ENCODE measurements at places on chromosomes 4 and X.

GRCh38 chr4:38621028-38621684, 42.8 kb upstream of the KLF3 start:
- no peak for DNase-seq

DNA sequence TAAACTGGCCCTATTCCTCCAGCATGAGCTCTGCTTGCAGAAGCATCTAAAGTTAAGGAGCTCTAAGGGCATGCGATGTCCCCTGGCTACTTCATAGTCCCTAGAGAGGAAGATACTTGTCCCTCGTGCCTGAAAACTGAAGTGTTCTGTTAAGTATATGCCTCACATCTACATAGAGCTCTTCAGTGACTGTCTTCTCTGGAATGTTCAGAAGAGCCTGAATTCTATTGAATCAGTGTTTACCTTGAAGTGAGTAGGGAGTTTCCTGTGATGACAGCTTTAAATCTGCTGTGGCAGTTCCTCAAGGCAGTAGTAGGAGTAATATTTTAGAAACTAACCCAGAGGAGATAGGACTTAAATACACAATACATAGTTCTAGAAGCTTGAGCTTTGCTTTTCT, 111.2 kb downstream of the ZNF518B start:
- DNase-seq = no peak

- DNase-seq = no peak
These were observed 2.3 kb upstream of the UVSSA start for GRCh38 chr4:1344696-1345095.

- DNase-seq = no peak
These were observed 313.9 kb downstream of the FBXW7 start for GRCh38 chr4:152221816-152222516.

GRCh38 chr4:81272671-81273070, 57.6 kb upstream of the PRKG2 start:
- DNase-seq = no peak

GRCh38 chrX:129235903-129236302, 287.4 kb downstream of the SMARCA1 start:
- no peak for DNase-seq

DNA sequence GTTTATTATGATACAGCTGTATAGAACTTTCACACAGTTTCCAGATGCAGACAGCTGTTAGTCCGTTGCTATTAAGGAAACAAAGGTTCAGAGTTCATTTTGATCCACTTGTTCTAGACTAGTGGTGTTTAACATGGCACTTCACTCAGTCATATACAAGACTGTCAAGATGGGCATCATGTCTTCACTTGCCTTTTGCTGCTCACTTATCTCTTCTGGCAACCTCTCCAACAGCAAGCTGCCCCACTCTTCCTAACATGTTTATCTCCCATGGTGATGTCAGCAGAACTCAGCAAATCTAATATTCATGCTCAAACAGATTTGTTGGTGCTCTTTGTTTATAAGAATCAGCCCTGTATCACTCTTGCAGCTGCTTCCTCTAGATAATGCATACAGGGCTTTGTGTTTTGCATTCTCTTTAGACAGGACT, 236.2 kb upstream of the HAND2 start:
- DNase-seq = no peak

- no peak for DNase-seq
These were observed 107.0 kb downstream of the CT47B1 start for GRCh38 chrX:120768681-120769080.

DNA sequence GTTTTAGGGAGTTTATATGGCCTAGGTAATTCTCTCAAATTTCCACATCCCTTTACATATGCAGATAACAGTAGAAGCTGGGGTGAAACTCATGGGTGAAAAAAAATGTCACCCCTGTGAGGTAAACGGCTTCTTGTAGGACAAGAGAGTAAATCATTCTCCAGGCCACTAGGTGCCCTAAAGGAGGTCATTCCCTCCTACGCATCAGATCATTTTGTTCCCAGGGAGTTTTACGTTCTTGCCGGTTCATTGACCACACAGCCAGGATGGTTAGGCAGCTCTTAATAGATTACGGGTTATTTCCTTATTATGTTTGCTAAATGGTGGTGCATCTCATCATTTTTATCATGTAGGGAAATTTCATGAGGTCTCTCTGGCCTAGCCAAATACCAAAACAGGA, 225.8 kb upstream of the NOCT start:
- DNase-seq = no peak

DNA sequence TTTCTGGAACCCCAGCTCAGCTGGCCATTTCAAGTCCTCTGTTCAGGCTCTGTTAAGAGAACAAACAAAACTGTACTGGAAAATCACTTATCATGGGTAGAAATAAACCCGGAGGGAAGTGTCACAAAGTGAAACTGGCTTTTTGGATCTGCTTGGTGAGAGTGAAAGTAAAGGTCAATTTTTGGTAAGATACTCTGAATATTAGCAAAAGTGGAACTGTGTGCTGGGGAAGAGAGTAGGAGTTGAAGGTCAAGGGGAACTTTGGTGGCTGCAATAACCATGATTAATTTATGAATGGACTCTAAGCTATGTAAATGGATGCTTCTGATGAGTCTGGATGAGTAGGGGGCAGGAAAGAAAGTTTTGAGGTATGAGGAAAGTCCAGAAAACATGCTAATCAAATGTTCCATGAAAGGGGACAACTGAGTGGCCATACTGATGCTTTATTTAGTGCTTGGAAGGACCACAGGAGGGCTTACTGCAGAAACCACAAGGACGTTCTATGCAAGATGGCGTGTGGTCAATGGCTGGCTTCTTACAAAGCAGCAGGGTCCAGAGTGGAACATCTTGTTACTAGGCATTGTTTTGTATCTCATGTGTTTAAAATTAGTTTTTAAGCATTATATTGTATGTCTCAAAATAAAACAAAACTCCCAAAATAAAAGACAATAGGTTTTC, 36.8 kb upstream of the TNIP3 start:
- DNase-seq = no peak

DNA sequence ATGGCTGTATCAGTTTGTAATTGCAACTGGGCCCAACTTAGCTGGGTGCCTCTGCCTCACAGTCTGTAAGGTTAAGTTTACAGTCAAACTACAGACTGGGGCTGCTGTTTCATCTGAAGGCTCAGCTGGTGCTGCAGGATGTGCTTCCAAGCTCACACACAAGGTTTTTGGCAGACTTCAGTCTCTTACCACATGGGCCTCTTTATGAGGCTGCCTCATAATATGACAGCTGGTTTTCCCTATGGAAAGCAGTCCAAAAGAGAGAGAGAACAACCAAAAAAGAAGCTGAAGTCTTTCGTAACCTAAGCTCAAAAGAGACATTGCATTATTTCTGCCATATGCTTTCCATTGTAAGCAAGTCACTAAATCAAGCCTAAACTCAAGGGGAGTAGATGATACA, 271.7 kb downstream of the DCTD start:
- DNase-seq = no peak

DNA sequence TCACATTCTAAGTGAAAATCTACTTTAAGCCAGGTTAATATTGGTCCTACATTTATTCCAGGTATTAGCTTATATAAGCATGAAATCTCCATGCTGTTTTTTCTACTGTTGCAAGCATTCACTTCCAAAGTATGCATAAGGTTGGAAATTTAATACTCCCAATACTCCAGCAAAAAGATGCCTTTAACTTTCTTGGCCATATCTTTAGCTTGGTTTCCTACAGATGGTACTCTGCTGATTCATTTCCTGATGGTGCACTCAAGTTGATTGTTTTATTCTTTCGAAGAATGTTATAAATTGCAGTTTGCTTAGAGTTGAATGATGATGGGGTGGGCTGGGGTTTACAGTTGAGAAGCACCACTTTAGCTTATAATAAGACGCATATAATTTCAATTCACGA, 330.2 kb downstream of the PTTG2 start:
- no peak for DNase-seq

DNA sequence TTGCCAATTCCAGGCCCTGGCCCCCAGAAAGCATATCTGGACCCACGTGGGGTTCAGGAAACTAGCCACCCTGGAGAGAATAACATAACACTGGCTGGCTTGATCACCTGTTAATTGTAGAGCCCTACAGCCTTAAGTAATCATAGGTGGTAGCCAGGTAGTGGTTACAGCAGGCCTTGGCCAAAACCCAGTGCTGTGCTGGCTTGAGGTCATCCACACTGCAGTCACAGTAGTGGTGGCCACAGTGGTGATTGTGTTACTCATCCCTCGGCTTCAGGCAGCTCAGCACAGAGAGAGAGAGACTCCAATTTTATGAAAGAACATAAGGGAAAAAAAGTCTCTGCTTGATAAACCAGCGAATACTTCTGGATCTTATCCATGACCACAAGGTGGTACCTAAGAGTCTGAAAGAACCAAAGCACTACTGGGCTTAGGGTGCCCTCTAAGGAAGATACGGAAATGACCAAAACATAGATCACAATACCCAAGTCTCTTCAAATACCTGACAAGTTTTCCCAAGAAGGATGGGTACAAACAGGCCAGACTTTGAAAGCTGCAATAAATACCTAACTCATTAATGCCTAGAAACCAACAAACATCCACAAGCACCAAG, 46.6 kb upstream of the CDX4 start:
- DNase-seq = no peak

DNA sequence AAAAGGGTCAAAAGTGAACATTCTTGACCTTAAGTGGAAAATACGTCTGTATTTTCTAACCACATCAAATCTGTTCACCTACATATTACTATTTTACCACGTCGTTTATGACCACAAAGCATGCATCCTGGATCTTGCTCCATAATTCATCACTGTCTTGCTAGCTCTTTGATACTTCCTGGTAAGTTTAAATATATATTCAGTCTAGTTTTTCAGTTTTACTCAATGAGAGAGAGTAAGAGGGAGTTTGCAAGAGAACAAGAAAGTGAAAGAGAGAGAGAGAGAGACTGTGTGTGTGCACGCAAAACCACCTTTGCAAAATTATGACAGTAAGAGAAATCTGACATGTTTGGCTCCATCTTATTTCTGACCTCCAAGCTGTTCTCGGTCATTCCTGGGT, 173.7 kb upstream of the GALNTL6 start:
- no peak for DNase-seq

DNA sequence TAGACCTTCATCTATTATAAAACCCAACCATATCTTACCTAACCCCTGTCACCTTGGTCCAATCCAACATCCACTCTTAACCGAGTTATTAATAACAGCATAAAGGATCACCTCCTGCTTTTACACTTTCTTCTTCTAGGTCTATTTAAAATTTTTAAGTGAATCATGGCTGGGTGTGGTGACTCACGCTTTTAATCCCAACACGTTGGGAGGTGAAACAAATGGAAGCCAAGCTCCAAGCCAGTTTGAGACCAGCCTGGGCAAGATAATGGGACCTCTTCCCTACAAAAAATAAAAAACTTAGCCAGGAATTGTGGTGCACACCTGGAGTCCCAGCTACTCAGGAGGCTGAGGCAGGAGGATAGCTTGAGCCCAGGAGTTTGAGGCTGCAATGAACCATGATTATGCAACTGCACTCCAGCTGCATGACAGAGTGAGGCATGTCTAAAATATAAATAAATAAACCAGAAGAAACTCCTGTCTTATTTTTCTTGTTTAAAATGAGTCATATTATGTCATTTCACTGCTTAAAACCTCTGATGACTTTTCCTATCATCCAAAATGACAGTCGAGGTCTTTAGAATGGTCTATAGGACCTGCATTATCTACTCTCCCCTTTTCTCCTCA, 188.4 kb downstream of the GASK1B start:
- DNase-seq = no peak

DNA sequence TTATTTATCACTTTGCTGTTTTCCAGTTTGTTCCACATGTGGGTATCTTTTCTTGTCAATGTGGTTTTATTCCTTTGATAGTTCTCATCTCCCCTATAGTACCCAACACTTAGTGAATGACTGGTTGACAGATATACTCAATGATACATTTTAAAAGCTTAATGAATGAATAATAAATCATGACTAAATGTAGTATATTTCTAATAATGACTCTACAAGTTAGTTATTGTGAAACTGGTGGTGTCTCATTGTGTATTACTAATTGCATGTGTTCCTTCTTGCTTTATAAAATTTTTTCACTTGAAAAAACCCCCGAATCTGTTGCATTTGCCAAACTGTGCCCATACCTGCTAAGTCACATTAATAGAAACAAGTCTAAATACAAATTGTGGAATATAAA, 95.4 kb downstream of the MBNL3 start:
- DNase-seq = no peak

GRCh38 chr4:56048383-56048701, 99.6 kb downstream of the CEP135 start:
- no peak for DNase-seq

DNA sequence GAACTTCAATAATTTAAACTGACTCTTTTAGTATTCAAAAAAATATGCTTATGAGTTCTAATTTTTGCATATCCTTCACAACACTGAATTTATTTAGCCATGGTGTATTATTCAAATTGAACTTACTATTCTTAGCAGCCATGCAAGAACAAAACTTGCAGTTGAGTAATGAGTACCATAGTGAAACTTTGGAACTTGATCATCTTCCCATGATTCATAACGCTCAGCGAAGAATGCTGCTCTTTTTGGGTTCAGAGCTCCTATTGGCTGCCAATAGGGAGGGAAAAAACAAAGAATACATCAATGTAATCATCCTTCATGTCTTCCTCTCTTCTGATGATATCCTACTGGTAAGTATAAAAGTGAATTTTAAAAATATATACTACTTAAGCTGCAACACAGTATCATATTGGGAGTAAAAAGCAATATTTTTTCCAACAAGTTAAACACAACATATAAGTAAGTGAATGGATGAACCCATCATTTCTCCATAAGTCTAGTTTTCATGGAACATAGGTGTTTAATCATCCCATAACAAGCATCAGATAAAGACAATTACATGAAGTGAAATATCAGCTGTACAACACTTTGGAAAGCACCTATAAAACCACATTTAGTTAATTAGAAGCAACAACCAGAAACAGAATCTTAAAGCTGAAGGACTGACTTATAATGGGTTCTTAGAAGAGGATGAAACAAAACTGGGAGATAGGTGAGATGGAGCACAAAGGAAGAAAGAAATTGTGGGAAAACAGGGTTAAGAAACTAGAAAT, 145.2 kb upstream of the MAB21L2 start:
- DNase-seq = no peak

DNA sequence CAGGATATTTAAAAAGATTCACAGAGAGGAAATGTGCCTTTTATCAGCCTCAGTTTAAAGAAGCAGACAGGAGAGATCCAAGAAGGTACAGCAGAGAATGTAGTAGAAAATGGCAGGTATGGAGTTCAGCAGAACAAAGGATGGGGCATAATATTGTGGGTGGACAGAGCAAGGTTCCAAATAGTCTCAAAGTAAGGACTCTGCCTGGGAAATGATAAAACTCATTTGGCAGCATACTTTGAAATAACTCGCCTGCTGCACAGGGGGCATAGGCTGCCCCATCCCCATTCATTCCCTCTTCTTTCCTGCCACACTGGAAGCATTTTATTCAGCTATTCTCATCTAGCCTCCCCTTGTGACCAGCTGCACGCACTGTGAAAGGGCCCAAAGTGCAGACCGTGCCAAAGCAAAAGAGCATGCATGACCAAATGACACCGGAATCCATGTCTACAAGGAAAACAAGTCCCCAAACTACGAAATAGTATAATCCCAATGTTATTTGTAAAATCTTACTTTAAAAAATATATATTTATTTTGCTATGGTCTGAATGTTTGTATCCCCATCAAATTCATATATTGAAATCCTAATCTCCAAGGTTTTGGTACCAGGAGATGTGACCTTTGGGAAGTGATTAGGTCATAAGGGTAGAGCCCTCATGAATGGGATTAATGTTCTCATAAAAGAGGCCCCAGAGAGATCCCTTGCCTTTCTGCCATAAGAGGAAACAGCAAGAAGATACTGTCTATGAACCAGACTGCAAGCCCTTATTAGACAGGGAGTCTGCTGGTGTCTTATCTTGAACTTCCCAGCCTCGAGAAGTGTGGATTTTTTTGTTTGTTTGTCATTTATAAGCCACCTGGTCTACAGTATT, 77.4 kb upstream of the PRSS48 start:
- DNase-seq = no peak

Data from activated CD8-positive, alpha-beta memory T cell treated with anti-CD3 and anti-CD28 coated beads for 4 hours (primary cell).